Mucosa of gallbladder (tissue), 1 donor: ENCODE measurements at places on chromosomes 7 and 10. TPM values are rescaled to one million over a fixed set of nuclear protein-coding genes. Genes with fewer than 3 reads are reported as not detected.

DNA sequence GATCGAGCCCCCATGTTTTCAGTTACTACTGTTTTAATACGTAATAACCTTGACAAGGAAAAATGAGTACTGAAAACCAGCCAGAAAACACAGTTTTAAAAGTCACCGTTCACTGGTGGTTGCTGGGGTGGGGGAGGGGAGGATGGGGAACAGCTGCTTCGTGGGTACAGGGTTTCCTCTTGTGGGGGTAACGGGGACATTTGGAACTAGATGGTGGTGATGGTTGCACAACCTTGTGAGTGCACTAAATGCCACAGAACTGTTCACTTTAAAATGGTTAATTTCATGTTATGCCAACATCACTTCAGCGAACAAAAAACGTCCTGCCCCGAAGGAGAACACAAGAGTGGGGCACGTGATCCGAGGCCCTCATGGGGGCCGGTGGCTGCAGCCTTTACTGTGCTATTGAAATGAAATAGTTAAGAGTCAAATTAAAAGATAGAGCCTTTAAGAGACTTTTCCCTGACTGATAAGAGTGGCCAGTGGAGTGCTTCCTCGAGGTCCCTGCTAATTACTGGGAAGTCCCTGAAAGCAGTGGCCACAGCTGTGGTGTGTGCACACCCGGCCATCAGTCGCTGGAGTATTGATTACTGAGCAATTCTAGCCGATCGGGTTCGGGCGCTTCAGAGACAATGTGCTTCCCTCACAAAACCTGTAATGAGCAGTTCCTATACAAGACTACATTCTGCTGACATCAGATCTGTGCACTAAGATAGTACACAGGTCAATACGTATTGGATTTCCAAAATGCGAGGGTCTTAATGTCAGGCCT, 80.3 kb downstream of the EBF3 start:
- peak; percentile 43 for DNase-seq

EN2 gene
- total RNA-seq: not detected

DNA sequence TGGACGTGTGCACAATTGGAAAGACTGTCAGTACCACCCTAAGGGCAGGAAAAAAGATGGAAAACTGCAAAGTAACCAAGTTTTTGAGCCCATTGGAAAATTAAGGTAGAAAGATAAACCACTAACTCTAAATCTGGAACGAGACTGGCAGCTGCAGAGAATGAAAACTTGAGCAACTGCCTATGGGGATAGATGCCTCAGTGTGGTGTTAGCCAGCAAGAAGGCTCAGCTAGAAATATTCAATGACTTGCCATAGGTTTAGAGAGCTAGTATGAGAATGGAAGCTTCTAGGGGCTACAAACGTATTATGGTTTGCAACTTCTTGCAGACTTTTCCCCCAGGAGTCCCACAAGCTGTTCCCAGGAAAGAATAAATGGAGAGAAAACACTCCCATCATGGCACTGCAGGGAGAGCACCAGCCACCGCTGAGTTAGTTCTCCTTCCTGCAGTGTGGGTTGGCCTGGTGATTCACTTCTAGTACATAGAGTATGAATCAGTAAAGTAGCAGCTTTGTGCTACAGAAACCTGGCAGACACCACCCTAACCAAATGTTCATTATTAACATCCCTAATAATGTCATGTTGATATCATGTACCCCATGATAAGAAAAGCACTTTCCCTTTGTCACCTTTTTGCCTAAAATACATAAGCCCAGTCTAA, 372.4 kb upstream of the VWC2 start:
- DNase-seq: no peak

- DNase-seq: no peak
Observed at GRCh38 chr7:94883616-94884015, 23.8 kb upstream of the PPP1R9A start.

- DNase-seq: no peak
Observed at GRCh38 chr10:66258693-66259092, 667.1 kb upstream of the LRRTM3 start.

SFTPA1 gene
- 7.0 TPM for total RNA-seq

DNA sequence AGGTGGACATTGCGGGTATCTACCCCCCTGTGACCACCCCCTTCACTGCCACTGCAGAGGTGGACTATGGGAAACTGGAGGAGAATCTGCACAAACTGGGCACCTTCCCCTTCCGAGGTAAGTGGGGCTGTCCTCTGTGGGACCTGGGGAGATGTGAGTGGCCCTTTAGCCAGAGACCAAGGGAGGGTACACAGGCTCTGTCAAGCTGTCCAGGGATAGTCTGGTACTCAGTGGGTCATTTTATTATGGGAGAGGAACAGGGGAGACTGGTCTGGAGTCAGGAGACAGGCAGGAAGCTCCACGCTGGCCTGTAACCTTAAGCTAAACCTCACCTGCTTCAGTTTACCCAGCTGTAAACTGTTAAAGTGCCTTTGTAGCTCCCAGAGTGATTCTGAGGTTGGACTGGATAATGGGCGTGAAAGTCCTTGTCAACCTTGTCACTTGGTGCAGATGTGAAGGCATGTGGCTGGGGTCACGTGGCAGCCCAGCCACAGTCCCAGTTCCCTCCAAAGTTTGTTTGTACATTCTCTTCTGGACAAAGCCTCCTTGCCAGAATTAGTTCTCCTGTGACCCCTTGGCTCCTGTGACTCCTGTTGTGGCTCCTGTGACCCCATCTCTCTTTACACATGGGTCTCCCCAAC, 729 bp downstream of the HOGA1 start:
- DNase-seq: no peak

DNA sequence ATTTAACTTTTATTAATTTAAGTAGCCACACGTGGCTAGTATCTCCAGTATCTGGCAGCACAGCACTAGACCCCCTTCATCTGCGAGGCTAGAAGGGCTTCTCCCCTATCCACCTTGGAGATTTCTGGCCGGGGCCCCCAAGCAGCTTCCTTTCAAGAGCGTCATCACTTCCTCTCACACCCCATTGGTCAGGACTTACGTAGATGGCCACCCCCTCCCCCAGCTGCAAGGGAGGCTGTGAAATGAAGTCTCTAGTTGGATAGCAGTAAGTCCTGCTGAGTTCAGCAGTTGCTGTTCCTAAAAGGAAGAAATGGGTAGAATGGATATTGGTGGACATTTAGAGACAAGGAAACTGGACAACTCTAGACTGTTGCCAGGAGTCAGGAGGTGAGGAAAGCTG, 33.8 kb upstream of the COMTD1 start:
- DNase-seq: no peak

GIMAP2 gene
- total RNA-seq: 19.1 TPM

CARD11 gene
- total RNA-seq: 35.8 TPM

- peak; percentile 61 for DNase-seq
Observed at GRCh38 chr10:87092861-87093631, 1.6 kb downstream of the GLUD1 start.

GRCh38 chr7:109179601-109180000, 609.9 kb downstream of the DNAJB9 start:
- DNase-seq: no peak

DNA sequence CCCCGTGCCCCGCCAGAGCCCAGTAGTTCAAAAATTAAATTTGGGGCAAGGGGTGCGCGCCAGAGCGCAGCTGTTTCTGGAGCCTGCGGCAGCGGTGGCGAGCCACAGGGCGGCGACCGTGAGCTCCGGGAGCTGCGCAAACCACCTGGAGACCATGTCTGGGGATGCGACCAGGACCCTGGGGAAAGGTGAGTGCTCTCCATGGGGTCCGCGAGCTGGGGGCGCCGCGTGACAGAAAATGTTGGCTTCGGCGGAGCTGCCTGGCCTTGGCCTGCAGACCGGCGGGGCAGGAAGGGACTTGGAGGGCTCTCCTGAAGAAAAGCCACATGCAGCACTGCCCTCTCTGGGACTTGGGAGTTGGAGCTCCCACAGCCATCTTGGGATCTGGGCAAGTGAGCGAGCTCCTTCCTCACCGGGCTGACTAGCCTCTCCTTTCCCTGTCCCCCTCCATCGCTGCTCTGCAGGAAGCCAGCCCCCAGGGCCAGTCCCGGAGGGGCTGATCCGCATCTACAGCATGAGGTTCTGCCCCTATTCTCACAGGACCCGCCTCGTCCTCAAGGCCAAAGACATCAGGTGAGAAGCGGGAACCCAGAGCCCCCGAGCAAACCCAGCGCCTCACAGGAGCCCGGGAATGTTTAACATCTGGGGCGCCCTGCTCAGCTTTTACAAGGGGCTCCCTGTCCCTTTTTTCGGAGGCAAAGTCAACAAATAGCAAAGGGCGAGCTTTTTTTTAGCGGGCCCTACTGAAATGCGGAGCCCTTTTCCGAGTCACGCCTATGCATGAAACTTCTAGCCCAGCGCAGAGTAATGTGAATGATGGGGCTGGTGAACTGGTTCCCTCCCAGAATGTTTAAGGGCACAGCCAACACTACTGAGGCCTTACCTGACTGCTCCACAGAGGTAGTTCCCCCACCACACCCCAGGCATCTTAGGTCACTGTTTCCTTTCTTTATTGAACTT, 6.1 kb downstream of the GSTO2 start:
- no peak for DNase-seq

POLR2J3 gene
- total RNA-seq: 28.1 TPM

DNA sequence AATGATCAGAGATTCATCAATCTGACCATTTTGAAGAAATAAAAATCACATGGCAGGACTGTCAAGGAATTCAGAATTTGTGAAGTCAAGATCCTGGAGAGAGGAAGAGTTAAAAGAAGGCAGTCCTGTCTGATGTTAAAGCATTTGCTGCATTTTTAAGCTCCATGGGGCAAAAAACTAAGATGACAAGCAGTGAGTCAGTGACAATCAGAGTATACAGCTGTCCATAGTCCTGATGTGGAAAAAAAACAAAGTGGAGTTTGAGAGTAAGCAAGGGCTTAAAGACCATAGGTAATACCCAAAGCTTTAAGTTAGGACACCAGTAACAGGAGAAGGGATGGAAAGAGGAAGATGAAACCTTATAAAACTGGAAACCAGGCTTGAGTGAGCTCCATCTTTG, 412.7 kb upstream of the ANKRD30A start:
- no peak for DNase-seq

GRCh38 chr10:118729641-118730258, 25.0 kb downstream of the CACUL1 start:
- DNase-seq: no peak

ATP6V0E2 gene
- total RNA-seq: 47.0 TPM
